ENCODE measurements at places on chromosomes 6 and 20.

- DNase-seq: no peak
Observed at GRCh38 chr6:36624461-36625157, 30.4 kb downstream of the SRSF3 start.

GRCh38 chr20:36254076-36254475, 17.8 kb downstream of the AAR2 start:
- no peak for DNase-seq

- DNase-seq: no peak
Observed at GRCh38 chr6:15816661-15817060, 153.8 kb upstream of the DTNBP1 start.

DNA sequence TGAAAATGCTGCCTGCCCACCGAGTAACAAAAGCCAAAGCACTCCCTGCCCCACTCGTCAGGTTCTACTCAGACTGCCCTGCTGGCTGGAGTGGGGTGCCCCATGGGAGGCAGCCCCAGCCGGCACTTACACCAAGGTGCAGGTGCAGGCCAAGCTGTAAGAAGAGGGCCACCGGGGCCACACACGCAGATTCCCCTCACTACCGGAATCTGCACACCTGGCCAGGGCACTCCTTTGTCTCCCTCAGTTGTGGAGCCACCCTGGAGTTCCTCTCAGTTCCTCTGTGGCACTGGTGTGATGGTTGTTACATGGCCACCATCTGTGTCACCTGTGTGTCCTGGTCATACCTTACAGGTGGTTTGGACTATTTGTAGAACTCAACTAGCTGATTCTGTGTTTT, 112.4 kb downstream of the FOXO3 start:
- no peak for DNase-seq

GRCh38 chr6:138372711-138373463, 4.8 kb upstream of the SMIM28 start:
- peak; percentile 11 for DNase-seq

GRCh38 chr6:157669747-157670216, 153.3 kb upstream of the SNX9 start:
- peak; percentile 33 for DNase-seq

DNA sequence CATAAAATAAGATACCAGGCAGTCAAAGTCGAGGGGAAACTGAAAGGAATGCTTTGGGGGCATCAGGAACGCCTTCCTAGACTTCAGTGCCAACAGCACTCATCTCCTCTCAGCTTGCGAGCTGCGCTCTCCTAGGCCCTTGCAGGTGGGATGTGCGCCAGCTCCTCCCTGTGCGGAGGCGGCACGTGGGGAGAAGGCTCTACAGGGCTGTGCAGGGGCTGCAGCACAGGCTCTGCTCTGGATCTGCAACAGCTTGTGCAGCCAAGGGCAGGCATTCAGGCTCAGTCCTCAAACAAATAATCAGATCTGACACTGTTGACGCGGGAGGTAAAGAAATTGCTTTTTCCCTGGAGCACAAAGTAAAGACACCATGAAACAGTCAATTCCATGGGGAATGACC, 144.8 kb downstream of the TTLL2 start:
- DNase-seq: no peak

GRCh38 chr6:27531772-27532459, 59.0 kb upstream of the ZNF184 start:
- peak; percentile 80 for DNase-seq
